KG1 (cell line): ENCODE measurements at places on chromosomes 4 and X.

DNA sequence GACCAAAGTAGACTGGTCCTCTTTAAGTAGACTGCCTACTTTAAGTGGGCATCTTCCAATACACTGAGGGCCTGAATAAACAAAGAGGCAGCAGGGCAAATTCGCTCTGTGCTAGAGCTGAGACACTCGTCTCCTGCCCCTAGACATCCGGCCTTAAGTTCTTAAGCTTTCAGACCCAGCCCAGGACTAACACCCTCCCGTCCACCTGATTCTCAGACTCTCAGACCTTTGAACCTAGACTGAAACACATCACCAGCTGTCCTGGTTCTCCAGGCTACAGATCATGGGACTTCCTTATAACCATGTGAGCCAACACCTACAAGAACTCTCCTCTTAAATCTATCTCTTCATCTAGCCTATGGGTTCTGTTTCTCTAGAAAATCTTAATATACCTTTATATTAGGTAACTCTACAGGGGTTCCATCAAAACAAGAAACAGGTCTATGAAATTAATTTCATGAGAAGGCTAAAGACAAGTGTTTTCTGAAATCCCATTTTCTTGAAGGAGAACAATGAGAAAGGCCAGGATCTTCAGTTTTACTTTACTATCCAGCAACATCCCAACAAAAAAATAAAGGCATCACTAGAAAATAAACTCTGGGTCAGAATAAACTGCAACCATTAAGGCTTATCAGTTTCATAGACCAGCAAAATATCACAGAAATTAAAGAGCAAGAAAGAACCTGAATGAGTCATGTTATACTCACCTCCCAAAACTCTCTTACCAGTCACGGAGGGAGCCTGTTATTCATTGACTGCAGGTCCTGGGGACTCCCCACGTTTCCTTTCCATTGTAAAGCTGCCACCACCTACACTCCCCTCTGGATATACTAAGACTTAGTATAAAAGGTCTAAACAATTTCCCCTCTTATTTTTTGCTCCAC is 14.8 kb downstream of the ADGRA3 start:
- DNase-seq: no peak

DNA sequence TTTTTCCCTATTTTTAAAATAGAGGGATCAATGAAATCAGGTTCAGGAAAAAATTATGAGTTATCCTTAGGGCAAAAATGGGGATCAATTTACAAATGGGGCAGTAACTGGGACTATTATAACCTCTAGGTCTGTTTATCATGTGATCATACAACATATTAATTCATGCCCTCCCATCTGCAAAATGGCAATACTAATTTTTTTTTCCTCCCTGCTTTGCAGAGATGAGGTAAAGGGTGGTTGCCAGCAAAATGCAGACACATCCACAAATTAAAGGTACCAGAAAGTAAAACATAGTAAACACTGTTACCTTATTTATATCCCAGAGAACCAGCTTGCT is 467 bp downstream of the HSD17B11 start:
- no peak for DNase-seq

- no peak for DNase-seq
Measured at GRCh38 chr4:169765835-169766234, 8.1 kb upstream of the HPF1 start.

GRCh38 chr4:41600243-41600912 is 62.4 kb downstream of the LIMCH1 start:
- no peak for DNase-seq

- DNase-seq: no peak
Measured at GRCh38 chr4:16055471-16055870, 28.4 kb downstream of the PROM1 start.
